ENCODE measurements at places on chromosomes 7 and 10.

GRCh38 chr7:111820621-111821020 is 258.3 kb upstream of the IMMP2L start:
- DNase-seq: no peak

GRCh38 chr7:27840313-27840712 is 100.4 kb downstream of the TAX1BP1 start:
- DNase-seq: no peak

GRCh38 chr10:124123156-124123555 is 29.8 kb upstream of the CHST15 start:
- no peak for DNase-seq

DNA sequence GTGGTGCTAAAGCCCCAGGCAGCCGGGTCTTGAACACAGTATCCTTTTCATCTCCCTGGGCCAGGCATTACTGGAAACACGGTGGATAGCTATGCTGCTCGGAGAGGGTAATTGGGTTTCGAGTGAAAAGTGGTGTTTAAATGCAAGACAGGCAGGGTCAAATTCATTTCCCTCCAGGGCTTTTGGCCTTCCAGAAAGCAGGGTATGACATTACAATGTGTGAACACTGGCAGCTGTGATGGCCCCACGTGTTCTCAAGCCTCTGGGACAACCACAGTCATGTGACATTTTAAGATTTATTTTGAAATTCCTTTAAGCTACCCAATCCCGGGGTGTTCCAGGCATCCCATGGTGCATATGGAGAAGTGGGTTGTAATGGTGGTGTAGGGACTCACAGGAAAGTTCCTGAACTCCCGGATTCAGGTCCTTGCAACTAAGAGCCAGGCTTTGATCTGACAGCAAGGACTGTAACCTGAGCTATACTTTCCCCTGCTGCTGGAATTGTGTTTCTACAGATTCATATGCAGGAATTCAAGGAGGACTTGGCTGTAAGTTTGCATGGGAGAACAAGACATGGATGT is 46.8 kb downstream of the INSYN2A start:
- DNase-seq: peak; percentile 9

DNA sequence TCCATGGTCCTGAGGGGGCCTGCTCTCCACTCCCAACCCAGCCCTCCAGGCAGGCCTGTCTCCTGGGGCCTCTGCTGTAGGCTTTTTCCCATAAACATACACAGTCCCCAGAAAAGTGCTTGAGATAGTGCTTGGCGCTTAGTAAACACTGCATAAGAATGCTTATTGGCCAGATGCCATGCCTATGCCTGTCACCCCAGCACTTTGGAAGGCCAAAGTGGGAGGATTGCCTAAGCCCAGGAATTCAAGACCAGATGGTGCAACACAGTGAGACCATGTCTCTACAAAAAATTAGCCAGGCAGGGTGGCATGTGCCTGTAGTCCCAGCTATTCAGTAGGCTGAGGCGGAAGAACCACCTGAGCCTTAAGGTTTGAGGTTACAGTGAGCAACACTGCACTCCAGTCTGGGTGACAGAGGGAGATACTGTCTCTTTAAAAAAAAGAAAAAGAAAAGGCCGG is 24.6 kb upstream of the ASL start:
- no peak for DNase-seq

DNA sequence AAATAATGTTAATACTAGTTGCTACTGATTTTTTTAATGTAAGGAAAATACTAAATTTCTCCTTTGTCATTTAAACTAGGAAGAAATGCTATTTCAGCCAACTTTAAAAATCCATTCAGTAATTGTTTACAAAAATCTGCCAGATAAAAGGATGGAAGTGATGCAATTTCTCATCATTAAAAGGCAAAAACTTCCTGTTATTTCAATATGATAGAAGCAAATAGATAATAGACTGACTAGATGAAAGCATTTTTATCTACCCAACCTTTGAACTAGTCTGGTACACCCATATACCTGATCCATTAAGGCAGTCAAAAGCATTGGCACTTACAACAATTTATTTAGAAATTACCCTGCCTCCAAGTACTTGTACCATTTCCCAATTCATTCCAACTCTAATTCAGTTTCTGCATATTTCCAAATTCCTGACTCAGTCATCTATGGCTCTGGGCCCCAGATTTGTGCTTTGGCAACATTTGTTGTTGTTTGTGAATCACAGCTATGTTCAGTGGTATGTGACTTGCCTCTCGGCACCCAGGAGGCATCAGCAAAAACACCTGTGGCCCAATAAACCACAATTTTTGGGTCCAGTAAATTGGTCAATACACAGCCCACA is 482.6 kb upstream of the SEMA3A start:
- DNase-seq: no peak

DNA sequence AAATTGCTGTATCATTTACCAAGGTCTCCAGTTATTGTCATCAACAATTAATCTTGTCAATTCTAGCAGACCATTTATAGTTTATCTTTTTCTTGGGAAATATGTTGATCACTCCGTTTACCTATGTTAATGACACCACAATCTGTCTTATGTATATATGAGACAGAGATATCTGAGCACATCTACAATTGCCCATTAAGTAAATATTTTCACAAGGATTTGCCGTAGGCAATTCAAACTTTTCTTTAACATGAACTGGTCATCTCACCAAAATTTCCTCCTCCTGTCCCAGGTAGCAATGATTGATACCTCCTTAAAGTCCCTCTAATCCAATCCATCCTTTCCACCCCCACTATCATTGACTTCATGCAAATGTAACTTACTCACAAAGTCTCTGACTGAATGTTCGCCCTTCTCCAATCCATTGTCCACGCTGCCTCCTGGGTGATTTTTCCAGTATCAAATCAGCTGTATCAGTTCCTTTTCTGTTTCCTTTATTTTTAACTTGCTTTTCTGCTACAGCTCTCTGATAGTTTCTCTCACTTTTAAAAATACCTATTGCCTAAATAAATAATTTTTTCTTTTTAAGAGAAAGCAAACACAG is 138.3 kb downstream of the GNAT3 start:
- DNase-seq: no peak

DNA sequence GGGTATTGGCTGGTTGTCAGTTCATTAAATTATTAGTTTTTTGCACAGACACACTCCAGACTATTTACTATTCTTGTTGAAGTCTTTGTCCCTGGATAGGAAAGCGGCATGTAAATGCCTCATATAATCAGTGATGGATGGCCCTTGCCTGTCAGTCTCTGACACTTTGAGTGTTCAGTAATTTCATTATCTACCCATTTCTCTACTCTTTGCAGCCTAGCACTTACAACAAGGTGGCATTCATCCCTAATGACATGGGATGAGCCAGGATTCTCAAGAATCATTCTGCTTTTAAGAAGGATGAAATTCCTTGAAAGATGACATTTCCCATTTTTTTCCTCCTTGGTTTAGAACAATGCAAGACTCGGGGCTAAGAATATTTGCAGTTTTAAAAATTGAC is 155.7 kb downstream of the SORCS3 start:
- no peak for DNase-seq

DNA sequence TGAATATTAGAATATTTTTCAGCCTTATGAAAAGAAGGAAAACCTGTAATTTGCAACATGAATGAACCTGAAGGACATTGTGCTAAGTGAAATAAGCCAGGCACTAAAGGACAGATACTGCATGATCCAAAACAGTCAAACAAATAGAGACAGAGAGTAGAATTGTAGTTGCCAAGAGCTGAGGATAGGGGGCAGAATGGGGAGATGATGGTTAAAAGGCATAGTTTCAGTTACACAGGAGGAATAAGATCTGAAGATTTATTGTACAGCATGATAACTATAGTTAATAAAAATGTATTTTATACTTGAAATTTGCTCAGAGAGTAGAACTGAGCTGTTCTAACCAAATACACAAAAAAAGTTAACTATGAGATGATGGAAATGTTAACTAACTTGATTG is 149.0 kb upstream of the TMEM106B start:
- no peak for DNase-seq

DNA sequence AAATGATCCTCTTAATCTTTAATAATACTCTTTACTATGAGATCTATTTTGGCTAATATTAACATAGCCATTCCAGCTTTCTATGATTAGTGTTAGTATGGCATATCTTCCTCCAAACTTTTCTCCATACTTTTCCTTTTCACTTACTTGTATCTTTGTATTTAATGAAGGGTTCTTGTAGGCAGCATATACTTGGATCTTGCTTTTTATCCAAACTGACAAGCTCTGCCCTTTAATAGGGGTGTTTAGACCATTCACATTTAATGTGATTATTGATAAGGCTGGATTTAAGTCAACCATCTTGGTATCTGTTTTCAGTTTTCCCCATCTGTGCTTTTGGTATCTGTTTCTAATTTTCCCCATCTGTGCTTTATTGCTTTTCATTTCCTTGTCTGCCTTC is 59.7 kb upstream of the ATP6V0A4 start:
- DNase-seq: no peak

- no peak for DNase-seq
Observed at GRCh38 chr7:26147030-26147429, 5.0 kb upstream of the NFE2L3 start.

DNA sequence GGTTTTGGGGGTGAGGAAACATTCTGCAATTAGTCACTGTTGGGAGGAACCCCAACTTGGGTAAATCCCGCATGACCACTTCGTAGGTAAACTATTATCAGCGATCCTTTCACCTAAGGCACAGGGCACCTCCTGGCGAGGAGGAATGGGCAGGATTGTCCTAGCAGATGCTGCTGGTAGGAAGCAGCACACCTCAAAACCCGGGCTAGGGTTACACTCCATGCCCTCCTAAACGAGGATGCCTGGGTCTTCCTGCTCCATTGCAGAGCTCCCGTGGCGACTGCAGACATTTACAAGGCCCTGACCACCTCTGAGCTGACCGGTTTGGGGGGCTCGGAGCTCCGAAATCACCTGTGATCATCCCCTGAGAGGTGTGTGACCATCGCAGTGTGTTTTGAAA is 92.3 kb downstream of the FAM171A1 start:
- no peak for DNase-seq

GRCh38 chr10:70538731-70539338 is 60.3 kb downstream of the PALD1 start:
- no peak for DNase-seq

DNA sequence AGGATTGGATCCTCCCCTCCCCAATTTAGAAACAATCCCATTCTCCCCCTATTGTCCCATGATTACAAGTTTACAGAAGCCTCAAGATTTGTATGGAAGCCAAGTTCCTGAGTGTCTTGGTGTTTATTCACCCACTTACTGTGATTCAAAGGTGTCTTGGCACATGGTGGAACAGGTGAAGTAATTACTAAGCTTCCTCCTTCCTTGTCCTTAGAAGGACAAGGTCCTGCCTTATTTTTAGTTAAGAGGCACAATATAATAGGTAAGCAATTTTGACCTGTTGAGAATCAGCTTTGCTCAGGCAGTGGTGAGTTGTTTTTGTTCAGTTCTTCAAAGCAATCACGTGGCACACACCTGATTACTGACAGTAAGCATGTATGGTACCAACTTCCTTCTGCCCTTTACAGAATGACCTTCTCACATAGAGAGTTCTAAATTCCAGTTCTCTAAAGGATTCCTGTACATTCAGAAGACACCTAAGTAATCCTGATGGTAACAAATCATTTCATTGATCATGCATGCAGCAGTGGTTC is 60.7 kb upstream of the SLC13A1 start:
- no peak for DNase-seq

DNA sequence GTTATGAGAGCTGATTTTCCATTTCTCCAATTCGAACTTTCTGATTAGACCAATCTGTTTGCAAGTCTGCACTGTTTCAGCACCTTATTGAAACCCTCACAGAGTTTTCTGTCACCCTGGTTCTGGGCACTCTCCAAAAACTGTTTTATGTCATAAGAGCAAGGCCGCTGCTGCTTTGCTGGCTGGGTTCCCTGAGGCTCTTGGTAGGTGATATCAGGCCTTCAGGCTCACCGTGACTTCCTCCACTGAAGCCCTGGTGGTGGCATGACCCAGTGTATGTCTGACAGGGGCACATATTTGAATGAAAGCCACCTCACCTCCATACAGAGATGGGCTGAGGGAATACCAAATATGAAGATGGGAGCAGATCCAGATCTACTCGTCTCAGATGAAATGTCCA is 8.3 kb downstream of the RABGEF1 start:
- no peak for DNase-seq

GRCh38 chr7:91206361-91206960 is 57.8 kb upstream of the FZD1 start:
- DNase-seq: no peak

- no peak for DNase-seq
Observed at GRCh38 chr7:88826222-88826621, 30.7 kb upstream of the TEX47 start.
